NCI-H82 (cell line): ENCODE measurements at places on chromosomes 3 and 15.

- no peak for DNase-seq
Observed at GRCh38 chr15:88238618-88239430, 17.7 kb downstream of the NTRK3 start.

GRCh38 chr15:62658498-62658897, 384.0 kb upstream of the TPM1 start:
- DNase-seq = no peak

DNA sequence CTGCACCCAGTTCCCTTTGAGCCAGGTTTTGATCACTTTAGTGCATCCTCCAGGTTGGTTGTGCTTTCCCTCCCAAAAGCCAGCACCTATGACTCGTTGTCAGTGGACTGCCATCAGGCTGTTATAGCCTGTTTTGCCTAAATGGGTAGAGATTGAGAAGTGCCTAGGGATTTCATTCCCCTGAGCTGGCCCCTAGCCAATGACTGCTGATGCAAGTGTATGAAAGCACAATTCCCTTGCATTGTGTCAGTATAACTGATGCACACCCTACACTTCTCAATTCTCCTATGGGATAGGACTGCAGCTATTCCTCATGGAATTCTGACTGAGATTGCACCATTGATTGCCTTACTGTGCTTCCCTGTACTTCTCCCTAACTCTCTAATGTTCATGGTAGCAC, 102.1 kb upstream of the ARPP21 start:
- no peak for DNase-seq

- DNase-seq = peak; percentile 12
Observed at GRCh38 chr3:58005669-58006068, 2.6 kb upstream of the FLNB start.

- peak; percentile 84 for DNase-seq
Observed at GRCh38 chr3:97821287-97821773, 481 bp upstream of the CRYBG3 start.

DNA sequence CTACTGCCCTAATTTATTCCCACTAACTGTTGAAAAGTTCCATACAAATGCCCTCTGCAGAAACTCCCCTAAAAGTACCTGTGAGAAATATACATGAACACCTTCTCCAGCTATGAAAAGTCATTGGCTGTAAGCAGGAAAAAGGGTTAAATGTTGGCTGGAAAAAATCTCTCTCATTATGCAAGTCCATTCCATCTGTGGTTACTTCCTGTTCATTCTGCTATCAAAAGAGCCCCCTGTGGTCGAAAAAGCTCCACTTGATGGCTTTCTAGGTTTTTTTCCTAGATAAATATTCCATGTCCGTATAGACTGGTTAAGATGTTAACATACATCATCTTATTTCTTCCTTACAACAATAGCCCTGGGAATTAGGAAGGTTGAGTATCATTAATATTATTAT, 56.2 kb upstream of the AKAP13 start:
- DNase-seq = no peak

- no peak for DNase-seq
Observed at GRCh38 chr15:81113861-81114291, 20.2 kb upstream of the CFAP161 start.

- no peak for DNase-seq
Observed at GRCh38 chr3:183754052-183754451, 56.5 kb downstream of the YEATS2 start.

- DNase-seq = no peak
Observed at GRCh38 chr3:13338231-13338630, 81.9 kb downstream of the NUP210 start.

GRCh38 chr15:71060983-71061382, 54.3 kb upstream of the THSD4 start:
- DNase-seq = no peak

GRCh38 chr3:28765194-28765593, 416.6 kb upstream of the AZI2 start:
- no peak for DNase-seq

DNA sequence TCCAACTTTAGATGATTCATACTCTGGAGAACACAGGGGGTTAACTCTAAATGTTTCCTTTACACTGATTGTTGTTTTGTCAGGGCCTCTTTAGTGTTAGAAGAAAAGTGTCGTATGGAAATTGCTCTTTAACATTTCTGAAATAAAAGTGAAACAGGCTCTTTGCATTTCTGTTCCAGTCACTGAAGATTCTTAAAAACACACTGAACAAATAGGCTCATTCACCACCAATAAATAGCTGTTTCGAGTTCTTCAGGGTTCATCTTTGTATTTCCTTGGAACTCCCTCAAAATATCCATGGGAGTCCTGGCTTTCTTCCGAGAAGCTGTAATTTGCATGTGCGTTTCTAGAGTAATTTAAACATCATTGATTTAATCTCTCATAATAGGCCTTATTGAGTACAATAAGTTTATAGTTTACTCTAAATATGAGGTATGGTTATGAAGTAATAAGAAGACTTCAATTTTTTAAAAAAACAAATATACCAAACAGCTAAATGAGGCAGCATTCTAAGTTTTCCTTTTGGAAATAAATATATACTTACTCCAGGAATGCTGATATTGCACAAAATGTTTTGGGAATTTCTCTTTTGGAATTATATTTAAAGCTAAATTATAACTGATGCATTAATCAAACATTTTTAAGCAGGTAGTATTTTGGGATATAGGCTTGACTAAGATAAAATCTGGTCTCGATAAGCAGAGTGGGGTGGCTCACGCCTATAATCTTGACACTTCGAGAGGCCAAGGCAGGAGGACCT, 327.4 kb downstream of the EPHA3 start:
- DNase-seq = no peak

DNA sequence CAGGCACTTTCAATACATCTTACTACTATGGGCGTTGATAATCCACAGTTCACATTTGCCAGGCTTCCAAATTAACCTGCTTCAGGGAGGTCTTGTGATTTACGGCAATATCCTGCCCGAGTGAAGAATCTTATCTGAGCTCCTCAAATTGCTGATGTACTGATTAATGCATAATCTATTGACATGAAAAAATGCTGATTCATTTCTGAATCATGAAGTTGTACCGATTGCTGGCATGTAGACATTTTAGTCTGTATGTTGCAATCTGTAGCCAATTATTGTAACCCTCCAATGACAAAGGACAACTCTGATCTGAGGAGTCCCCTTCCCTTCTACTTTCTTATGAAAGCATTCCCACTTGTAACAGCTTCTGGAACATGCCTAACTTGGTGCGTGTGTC, 97.2 kb downstream of the SEC22A start:
- no peak for DNase-seq

DNA sequence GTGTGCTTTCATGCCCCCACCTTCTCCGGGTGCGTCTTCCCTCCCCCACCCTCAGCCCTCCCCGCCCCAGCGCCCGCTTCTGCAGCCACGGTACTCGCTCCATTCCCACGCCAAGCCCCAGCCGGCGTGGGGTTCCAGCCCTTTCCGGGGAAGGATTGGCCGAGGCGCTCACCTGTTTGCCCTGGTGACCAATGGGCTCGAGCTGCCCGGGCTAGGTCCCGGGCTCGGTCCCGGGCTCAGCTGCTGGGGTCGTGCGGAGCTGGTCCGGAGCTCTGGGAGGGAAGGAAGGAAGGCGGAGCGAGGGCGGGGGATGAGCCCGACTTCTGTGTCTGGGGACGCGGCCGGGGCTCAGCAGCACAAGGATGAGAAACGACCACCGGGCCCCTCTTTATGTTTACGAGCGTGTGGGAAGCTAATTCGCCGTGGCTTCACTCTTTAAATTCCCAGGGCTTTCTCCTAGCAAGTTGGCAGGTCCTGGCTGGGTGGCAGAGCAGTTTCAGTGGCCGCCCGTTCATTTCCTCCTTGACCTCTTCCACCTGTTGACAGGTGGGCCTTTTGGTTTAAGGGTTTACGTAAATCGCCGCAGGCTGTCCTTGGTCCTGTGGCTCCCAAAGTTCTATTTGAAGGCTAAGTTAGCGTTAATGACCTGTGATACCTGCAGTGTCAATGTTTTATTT, at the start of gene IGSF10:
Gene IGSF10, minus strand, starts transcription at position 288 of the 677 bp plus-strand sequence. CDS start 2,352 bp downstream, outside the sequence.
- DNase-seq = peak; percentile 46

DNA sequence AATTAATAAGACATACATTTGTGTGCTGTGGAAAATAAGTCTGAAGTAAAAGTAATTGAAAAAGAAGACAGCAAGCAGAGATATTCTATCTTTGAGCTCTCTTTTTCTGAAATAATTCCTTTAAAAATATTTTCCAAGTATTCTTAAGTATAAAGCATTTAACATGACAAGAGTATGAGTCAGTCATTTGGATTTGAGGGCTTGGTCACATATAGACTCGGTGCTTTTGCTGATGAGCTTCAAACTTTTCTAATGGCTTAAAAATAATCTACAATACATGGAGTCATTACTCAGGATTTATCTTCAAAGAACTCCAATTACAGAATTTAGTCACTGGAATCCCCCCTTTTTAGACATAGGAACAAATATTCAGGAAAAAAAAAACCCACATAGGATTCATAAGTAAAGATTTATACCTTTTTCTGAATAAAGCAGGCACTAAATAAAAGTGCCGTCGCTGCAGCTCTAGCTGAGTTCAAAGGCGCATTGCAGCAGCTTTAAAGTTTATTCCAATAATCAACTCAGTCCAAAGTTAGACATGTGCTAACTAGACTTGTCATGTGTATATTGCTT, 147.5 kb downstream of the CTNNB1 start:
- no peak for DNase-seq

DNA sequence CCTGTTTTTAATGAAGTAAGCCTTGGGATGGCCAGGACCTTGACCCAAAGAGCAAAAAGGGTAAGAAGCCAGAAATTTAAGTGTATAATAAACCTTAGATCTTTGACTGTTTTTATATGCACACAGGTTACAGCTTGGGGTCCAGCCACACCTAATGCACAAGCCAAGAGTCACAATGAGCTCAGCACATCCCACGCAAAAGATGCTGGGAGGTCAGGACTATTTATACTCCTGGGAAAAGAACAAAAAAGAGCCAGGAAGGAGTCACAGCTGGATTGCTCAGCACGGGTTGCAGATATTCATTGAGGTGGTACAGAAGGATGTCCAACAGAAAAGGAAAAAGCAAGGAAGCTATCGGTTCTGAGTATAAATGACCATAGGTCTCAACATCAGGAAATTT, 536.3 kb downstream of the NTRK3 start:
- no peak for DNase-seq

DNA sequence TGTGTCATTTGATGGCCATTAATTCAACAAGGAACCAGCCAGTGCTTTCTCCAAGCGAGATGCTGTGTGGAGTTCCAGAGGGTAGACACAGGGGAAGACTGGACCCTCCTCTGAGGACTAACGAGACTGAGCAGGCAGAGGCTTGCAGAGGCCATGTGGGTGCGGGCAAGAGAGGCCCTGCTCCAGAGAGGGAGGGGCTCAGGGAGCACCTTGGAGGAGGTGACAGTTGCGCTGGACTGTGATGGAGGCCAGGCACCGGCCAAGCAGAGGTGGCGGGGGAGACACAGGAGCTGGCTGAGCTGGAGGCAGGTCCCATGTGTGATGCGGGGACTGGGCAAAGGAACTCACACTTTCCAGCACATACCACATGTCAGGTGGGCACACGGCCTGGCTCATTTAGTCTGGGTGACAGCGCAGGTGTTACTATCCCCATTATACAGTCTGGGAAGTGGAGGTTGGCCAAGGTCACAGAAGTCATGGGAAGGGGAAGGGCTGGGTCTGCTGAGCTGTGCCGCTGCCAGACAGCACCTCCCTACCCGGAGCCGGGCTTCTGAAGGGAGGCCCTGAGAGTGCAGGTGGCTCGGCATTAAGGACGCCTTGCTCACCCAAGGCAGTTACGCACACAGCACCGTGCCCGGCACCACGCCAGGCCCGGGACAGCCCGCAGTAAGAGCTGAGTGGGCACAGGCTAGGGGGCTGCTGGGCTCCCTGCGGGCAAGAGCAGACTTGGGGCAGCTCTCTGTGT, 3.7 kb downstream of the MELTF start:
- DNase-seq = no peak
